ENCODE measurements at places on chromosomes 2 and 18.
A peak's percentile ranks its signal among the peaks of the same experiment; 100 is the strongest.

GRCh38 chr2:218476676-218477075 is 57.8 kb downstream of the VIL1 start:
- no peak for DNase-seq

DNA sequence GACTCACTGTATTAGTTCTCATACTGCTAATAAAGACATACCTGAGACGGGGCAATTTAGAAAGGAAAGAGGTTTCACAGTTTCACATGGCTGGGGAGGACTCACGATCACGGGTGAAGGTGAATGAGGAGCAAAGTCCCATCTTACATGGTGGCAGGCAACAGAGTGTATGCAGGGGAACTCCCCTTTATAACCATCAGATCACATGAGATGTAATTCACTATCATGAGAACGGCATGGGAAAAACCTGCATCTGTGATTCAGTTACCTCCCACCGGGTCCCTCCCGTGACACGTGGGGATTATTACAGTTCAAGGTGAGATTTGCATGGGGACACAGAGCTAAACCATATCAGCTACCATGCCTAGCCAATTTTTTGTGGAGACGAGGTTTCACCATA is 168.2 kb downstream of the NEDD4L start:
- no peak for DNase-seq

- no peak for DNase-seq
Measured at GRCh38 chr2:45567974-45568789, 42.9 kb downstream of the SRBD1 start.

DNA sequence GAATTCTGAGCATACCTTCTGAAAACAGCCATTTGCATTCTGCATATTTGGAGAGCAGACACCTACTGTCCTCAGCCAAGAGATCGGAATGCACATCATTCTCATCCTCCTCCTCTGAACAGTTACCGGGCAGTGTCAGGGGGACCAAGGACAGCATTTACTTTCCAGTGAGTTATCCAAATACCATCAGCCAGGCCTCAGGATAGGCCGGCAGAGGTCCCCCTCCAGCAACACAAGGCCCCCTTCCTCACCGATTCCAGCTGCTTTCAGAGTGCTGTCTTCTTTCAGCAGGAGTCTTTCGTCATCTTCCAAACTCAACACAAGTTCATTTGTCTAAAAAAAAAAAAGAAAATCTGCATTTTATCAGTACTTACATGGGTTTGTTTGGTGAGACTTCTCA is 55.3 kb downstream of the C2orf76 start:
- no peak for DNase-seq

GRCh38 chr2:68796295-68796905 is 61.8 kb downstream of the ARHGAP25 start:
- DNase-seq = no peak

DNA sequence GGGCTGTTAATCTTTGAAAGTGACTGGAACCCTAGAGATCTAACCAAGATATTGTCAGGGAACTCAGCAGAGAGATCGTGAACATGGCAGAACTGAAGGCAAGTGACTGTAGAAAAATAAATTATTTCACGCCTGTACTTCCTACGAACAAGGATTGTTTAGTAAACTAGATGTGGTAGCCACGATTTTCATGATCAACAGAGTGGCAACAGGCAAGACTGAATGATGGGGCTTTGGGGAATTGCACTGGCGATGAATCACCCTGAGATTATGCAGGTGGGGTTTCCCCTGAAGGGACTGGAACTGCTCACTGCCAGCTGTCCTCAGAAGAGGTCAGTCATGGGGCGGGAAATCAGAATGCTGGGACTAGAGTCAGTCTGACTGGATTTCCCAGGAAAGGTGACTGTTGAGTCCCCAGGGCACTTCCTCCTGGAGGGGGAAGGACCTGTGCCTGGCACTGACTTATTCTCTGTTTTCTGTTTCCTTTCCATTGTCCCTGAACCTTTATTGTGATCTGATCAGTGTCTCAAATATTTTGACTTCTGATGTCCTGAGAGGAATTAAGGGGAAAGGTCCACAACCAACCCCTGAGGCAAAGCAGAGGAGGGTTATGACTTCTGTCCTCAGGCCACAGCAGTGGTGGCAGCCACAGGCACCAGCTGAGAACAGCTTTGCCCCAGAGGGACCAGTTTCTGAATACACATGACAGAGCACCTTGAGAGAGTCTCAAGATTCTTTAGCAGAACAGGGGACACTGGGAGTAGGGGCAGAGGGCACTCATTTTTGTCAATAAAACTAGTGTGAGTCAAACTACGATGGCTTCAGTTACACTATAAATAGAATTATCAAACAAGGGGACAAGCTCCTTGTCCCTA is 70.0 kb downstream of the NAB1 start:
- DNase-seq = no peak

GRCh38 chr2:165055082-165055851 is 99.9 kb upstream of the SLC38A11 start:
- no peak for DNase-seq

- DNase-seq = no peak
Measured at GRCh38 chr2:219453671-219454590, 19.3 kb downstream of the SPEG start.

DNA sequence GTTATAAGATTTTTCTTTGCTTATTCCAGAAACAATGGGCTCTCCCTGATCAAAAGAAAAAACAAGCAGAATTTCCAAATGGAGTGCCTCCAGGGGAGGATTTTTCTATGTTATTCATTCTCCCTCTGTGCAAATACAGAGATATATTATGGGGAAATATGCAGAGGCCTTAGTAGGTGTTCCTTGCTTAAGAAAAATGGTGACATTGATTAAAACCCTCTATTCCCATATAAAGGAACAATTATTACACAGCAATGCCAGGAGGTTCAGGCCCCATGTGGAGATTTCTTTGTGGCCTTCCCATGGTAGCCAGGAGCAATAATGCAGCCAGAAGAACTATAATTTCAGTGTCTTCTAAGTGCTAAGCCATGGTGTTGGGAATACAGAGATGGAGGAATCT is 255.9 kb upstream of the CXCR4 start:
- no peak for DNase-seq

DNA sequence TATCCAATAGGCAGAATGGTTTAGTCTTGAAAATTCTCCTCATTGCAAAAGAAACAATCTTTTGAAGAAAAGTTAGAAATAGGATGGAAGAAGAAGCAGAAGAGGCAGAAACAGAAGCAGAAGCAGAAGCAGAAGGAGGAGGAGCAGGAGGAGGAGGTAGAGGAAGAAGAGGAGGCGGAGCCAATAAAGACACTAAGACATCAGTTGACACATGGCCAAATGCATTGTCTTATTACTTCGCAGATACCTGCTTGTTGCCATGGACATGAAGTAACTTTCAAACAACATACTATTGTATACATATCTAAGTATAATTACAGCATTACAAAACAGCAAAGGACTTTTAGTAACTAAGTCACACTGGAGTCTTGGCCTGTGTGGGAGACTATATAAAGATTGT is 606.3 kb downstream of the METTL4 start:
- DNase-seq = no peak

DNA sequence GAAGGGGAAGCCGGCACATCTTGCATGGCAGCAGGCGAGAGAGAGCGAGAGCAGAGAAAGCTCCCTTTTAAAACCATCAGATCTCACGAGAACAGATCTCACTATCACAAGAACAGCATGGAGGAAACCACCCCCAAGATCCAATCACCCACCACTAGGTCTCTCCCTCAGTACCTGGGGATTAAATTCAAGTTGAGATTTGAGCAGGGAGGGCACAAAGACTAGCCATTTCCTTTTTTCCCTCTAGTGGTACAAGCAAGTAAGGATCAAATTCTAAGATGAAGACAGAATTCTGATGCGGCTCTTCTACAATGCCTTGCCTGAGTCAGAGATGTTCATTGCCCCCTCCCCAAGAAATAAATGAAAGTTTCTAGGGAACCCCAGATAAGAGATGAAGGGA is 45.6 kb upstream of the ANKRD44 start:
- DNase-seq = no peak

DNA sequence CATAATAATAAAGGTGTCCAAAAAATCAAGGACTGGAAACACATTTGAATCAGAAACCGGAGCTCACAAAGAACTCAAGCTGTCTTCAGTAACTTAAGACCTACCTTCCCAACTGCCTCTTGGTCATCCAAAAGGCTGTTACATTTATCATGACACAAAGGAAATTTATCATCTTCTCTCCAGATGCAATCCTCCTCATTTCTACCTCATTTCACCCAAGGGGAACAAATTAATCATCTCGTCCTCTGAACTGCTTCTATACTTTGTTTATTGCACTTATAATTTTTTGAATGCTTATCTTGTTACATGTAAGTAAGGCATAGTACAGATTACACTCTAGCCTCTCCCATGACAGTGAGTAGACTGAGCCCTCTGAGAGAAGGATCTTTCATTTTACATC is 105.1 kb upstream of the RGPD4 start:
- DNase-seq = no peak

DNA sequence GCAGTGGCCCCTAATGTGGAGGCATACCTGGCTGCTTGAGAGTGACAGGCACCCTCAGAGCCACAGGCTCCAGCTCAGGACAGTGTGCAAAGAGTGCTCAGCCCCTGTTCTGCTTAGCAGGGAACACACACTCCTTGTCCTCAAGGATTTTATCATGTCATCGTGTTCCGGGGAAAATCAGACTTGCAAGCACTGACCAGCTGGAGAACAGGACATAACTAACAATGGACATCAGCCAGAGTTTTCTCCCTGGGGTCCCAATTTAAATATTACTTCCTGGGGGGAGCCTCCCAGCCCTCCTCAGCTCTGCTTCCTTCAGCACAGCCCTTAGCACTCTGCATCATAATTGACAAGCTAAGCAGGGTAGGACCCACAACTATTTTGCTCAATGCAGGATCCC is 175.4 kb upstream of the ACAA2 start:
- no peak for DNase-seq

- DNase-seq = no peak
Measured at GRCh38 chr2:71759060-71759459, 305.7 kb downstream of the DYSF start.

DNA sequence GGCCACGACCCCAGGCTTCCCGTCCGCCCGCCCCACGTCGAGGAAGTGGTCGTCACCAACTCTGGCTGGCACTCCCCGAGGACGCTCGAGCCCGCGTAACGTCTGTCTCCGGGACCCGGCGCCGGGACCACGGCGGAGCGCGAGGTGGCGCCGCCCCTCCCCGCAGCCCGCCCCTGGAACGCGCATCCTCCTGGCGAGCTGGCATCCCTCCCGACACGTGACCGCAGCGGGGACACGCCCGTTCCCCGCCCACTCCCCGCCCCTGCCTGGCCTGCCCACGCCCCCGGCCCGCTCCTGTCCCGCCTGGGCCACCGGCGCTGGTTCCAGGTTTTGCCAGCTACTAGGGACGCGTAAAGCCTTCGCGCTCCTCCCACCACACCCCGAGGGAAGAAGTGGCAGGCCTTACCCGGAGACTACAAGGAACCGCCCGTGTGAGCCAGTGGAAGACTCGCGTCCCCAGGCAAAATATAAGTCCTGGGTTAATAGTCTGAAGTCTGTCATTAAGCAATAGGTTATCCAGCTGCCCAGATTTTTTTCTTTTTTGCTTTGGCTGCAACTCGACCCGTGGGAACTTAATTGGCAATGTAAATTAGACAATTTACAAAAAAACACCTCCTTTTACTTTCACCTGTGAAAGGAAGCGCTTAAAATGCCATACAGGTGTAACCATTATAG is at the start of gene OSBPL1A:
Gene OSBPL1A, minus strand, starts transcription at position 131 of the 675 bp plus-strand sequence. CDS start 20,291 bp downstream, outside the sequence.
- DNase-seq = peak; percentile 43
